HT1080 (cell line): ENCODE measurements at places on chromosomes 16 and 17.

GRCh38 chr16:28188085-28188916, 23.5 kb downstream of the XPO6 start:
- DNase-seq: no peak

DNA sequence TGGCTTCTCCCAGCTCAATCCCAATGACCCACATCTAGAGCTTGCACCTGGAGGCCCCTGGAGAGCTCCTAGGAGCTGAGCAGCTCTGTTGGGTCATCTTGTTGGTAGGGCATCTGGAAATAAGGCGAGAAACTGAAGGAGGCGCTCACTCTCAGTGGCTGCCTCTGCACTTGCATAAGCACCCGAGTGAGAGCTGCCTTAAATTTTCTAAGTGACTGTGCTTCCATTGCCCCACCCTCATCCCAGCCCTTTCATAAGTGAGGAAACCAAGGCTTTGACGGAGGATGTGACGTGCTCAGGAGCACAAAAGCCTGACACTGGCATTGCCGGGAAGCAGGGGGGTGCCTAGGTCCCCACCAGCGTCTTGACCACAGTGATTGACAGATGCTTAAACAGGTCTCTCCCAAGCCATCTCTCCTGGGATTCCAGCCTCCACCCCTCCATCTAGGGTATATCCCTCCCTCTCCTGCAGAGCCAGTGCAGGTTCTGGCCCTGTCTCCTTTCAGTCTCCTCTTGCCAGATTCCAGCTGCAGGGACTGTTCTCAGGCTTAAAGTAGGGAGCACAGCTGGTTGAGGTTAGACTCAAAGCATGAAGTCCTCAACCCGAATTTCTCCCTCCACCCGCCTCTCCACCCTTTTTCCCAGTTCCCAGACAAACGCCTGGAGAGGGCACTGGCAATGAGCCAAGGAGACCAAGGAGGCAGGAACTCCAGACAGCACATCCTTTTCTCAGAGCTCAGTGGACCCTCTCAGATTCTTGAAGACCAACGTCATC, 113.7 kb downstream of the IRX5 start:
- DNase-seq: no peak

DNA sequence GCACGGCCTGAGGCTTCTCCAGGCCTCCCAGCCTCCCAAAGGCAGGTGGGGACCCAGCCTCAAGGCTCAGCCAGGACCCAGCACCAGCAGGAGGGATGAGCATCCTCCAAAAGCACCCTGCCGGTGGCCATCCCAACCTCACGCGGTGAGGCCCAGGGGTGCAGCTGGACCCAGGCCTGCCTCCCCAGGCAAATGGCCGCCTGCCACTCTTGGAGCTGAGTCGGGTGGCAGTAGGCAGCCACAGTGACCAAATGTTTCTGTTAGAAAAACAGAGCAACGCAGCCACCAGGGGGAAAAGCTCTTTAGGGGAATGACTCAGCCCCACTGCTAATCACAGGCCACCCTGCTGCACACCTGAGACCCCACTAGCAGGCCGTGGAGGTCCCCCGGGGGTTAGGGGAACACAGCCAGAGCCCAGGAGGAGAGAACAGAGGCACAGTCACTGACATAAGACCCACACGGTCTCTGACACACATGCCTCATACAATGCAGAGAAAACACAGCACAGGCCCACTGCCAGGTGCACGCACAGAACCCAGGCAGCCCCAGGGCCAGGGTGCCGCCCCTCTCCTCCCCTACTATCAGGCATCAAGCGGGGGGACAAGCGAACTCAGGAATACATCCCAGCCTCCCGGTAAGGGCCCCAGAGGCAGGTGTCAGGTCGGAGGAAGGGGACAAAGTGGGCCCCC, 12.4 kb downstream of the BCAR1 start:
- no peak for DNase-seq

DNA sequence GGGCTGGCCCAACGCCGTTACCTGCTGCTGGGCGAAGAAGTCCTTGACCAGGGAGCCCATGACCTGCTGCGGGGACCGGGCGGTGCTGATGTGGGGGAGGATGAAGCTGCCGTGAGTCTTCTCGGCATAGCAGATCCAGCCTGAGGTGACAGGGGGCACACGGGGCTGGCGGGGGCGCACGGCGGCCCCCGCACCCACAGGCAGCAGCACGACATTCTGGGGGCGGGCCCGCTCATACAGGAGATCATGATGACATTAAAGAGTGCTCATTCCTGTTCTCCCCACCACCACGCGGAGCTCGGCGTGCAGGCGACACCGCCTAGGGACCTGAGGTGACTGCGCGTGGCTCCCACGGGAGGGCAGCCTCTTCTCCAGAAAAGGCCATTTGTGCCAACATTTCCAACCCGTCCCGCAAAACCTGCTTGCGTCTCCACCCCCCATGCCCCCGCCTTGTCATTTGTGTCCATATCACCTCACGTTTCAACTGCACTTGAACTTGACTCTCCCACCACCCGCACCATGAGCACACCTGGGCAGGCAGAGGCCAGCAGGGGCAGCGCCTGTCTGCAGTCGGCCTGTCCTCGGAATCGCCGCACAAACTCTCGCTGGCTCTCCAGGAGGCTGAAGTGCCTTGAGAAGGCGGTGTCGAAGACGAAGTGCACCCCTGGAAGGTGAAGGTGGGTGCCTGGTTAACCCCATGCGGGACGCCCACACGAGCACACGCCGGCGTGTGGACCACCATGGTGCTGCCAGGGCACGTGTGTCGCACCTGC, 6.4 kb downstream of the CIAO3 start:
- no peak for DNase-seq

GRCh38 chr17:1124896-1125787, 54.6 kb downstream of the ABR start:
- DNase-seq: no peak

GRCh38 chr16:27701381-27701780, 151.4 kb downstream of the KATNIP start:
- no peak for DNase-seq

GRCh38 chr17:79623786-79624717, 13.2 kb upstream of the RBFOX3 start:
- DNase-seq: no peak

DNA sequence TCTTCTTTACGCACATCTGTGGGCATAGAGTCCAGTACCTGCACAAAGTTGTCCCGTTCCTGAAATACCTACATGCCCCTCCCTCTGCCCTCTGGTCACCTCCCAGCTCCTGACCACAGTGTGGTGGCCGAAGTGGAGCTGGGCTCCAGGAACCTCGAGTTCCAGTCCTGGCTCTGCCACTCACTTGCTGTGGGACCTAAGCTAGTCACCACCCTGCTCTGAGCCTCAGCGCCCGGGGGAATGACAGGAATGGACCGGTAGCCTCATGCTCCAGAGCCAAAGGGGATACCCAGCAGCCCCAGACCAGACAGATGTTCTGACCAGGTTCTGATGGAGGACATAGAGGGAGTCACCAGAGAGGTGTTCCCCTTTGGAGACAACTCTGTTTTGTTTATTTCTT, 26.7 kb upstream of the ITGA3 start:
- no peak for DNase-seq

DNA sequence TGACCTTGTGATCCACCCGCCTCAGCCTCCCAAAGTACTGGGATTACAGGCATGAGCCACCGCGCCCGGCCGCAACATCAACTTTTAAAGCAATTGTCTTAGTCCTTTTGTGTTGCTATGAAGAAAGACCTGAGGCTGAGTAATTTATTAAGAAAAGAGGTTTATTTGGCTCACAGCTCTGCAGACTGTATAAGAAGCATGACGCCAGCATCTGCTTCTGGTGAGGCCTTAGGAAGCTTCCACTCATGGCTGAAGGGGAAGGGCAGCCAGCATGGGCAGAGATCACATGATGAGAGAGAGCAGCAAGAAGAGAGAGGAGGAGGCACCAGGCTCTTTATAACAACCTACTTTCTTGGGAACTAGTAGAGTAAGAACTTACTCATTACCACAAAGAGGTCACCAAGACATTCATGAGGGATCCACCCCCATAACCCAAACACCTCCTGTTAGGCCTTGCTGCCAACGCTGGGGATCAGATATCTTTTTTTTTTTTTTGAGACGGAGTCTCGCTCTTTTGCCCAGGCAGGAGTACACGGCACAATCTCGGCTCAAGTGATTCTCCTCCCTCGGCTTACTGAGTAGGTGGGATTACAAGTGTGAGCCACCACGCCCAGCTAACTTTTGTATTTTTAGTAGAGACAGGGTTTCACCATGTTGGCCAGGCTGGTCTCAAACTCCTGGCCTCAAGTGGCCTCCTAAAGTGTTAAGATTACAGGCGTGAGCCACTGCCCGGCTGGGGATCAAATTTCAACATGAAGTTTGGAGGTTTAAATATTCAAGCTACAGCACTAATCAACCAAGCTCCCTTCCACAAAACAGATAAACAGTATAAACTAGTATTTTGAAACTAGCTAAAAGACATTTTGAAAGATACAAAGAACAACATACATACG, 21.4 kb upstream of the GPT2 start:
- DNase-seq: peak; percentile 73

DNA sequence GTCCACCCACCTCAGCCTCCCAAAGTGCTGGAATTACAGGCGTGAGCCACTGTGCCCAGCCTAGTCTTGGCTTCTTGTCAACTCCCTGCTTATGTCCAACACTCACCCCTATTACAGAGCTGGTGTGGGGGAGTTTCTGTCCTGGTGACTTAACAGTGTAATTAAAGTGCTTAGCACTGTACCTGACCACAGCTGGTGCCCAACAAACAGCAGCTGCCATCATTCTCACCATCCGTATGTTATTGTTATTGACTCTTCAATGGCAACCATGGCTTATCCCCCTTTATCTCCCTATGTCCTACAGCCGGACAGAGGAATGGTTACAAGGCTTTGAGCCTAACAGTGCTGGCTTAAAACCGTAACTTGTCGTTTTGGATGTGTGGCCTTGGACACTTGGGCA, 17.0 kb upstream of the BRCA1 start:
- no peak for DNase-seq

DNA sequence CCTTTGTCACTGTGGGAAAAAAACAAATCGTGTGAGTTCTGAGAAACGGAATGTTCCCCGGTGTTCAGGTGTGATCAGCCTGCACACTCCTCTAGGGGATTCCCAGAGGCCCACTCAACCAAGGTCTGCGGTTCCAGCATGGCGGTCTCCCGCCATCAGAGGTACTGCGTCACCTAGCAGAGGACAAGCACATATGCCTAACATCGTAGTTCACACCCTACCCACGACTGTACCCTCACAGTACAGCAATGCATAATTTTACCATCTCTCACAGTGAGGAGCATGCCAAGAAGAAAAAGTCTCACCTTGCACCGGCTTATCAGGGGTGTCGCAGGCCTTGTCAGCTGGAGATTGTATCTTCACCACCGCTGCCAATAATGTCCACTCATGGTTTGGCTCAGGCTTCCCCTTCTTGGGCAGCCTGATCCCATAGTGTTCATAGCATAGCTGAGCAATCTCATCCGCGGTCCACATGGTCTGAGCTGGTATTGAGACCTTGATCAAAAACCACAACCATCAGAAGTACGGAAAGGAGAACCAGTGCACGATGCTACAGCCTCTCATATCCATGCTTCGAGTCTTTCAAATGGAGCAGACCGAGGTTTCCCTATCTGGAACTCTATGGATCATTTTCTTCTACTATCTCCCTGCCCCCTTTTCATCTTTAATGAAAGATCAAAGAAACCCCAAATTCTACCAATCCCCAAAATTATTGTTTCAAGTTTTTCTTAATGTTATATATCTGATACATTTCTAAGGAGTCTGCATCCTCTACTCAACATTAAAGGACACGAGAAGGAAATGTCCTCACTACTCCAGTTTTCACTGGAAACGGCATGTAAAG, 2.5 kb downstream of the ADAT1 start:
- no peak for DNase-seq

- DNase-seq: peak; percentile 26
Observed at GRCh38 chr17:37516127-37516571, 26.5 kb downstream of the DUSP14 start.

- DNase-seq: no peak
Observed at GRCh38 chr16:29730649-29731048, 15.1 kb downstream of the C16orf54 start.

DNA sequence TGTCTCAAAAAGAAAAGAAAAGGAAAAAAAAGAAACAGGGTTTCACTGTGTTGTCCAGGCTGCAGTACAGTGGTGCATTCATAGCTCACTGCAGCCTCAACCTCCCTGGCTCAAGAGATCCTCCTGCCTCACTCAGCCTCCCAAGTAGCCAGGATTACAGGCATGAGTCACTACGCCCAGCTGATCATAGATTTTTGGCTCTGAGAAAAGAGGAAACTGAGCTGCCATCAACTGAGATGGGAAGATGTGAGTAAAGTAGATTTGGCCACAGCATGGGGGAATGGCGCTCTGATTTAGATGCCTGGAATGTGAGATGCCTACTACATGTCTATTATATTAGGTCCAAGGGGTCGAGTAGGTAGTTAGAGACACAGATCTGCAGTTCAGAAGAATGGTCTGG, 5.9 kb upstream of the NAGS start:
- peak; percentile 81 for DNase-seq

DNA sequence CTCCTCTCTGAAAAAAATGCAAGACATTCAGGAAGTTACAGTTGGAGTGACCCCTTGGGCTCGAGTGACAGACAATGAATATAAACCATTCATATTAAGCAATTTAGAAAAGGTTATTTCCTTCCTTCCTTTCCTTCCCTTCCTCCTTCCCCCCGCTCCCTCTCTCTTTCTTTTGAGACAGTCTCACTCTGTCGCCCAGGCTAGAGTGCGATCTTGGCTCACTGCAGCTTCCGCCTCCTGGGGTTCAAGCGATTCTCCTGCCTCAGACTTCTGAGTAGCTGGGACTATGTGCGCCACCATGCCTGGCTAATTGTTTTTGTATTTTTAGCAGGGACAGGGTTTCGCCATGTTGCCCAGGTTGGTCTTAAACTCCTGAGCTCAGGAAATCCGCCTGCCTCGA, 13.2 kb downstream of the PSMD12 start:
- DNase-seq: no peak

- no peak for DNase-seq
Observed at GRCh38 chr17:50539762-50540559, 7.0 kb upstream of the SPATA20 start.

GRCh38 chr17:81656835-81657234, 493 bp upstream of the PDE6G start:
- no peak for DNase-seq

GRCh38 chr17:72414967-72415853, 294.4 kb downstream of the SOX9 start:
- DNase-seq: no peak

DNA sequence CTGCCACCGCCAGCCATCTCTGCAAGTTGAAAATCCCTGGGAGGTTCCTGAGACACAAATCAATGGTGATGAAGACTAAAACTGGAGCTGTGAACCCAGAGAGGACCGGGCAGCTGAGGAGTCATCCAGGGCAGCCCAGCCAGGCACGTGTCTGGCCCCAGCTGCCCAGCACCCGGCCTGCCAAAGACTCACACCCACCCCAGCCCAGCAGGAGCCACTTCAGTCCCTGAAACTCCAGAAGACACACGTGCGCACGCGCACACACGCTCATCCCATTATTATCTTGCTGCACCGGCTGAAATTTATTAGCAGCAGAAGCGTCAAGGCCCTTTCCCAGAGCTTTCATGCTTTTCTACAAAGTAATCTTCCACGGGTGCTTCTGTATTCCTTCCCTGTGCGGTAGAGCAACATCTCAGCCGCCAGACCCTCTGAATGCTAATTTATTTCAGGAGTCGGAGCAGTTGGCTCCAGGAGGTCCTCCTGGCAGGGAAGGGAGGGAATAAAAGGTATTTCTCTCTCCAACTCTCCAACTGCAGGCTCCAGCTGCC, 59.8 kb upstream of the RBFOX3 start:
- no peak for DNase-seq

GRCh38 chr16:8397223-8397622, 193.1 kb downstream of the TMEM114 start:
- no peak for DNase-seq

GRCh38 chr17:76152591-76152990, 11.5 kb upstream of the FOXJ1 start:
- no peak for DNase-seq
